ENCODE measurements at places on chromosomes 5 and 9.

GRCh38 chr5:95043648-95044047, 241.2 kb downstream of the MCTP1 start:
- DNase-seq, result no peak

DNA sequence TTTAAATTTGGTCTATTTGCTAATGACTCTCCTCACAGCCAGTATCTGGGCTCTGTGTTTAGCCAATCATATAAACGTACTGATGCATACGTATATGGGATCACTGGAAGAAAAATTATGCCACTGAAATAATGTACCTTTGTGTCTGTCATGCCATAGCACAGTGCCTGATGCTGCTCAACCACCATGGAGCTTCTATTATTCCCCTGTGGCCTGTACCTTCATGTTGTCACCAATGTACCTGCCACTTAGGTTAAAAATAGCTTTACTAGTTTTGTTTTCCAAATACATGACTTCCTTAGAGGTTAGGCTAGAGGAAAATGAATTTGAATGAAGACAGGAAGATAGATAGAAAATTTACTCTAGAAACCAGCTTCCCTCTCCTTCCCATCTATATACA, 34.6 kb downstream of the HACD4 start:
- no peak for DNase-seq

DNA sequence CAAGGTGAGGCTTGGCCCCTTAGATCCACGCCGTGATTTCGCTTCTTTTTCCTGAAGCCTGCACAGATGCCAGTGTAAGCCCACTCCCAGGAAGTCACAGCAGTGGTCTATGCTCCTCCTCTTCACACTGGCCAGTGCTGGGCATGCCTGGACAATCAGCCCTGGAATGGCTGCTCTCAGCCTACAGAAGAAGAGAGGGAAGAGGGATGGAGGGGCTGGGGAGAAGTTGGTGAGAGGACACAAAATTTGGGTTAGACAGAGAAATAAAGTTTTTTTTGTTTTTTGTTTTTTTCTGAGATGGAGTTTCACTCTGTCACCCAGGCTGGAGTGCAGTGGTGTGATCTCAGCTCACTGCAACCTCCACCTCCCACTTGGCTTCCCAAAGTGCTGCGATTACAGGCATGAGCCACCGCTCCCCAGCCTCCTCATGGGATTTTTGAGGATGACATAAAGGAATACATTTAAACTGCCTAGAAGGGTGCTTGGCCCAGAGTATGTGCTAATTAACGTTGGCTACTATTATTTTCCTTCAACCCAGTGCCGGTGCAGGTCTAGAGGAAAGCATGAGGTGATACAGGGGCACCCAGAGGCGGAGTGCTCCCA, 830 bp downstream of the S100Z start:
- no peak for DNase-seq

- DNase-seq, result no peak
These were observed 242.4 kb upstream of the ATP10B start for GRCh38 chr5:161094411-161094810.

- no peak for DNase-seq
These were observed 40.8 kb upstream of the SPATA31C2 start for GRCh38 chr9:88179062-88179521.

DNA sequence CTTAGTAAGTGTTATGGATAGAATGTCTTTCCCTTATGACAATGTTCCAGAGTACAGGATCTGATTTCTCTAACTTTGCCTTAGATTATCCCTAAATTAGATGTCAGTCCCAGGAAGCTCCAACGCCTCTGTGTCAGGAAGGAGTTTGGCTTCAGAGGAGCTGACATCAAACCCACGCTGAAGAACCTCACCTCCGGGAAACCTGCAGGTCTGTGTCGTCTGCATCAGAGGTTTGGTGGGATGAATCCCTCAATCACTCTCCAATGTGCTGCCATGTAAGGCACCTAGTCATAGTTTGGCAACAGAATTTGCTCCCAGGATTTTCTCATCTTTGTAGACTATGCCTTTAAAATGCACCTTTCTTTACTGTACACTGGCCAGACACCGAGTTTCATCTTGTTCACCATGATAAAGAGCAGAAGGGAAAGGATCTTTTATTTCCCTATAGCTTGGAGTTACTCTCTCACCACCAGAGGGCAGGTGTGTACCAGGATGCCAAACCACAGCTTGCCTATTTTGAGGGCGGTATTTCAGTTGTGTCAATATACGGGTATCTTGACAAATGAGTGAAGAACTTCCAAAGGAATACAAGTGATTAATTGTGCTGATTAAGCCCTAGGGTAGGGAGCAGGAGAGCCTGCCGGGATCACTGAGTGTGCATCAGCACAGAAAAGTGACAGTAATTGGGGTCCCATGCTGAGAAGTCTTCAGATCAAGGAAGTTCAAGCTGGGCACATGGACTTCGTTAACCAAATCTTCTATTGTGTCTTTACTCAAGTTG, 23.4 kb downstream of the MINAR2 start:
- DNase-seq, result peak; percentile 1

- no peak for DNase-seq
These were observed 41.6 kb downstream of the ADAMTS2 start for GRCh38 chr5:179303451-179304200.

GRCh38 chr9:90958328-90958727, 156.7 kb downstream of the SYK start:
- DNase-seq, result no peak

GRCh38 chr9:80440724-80441123, 869.0 kb downstream of the TLE4 start:
- no peak for DNase-seq
